ENCODE measurements at places on chromosomes 5 and 9.

DNA sequence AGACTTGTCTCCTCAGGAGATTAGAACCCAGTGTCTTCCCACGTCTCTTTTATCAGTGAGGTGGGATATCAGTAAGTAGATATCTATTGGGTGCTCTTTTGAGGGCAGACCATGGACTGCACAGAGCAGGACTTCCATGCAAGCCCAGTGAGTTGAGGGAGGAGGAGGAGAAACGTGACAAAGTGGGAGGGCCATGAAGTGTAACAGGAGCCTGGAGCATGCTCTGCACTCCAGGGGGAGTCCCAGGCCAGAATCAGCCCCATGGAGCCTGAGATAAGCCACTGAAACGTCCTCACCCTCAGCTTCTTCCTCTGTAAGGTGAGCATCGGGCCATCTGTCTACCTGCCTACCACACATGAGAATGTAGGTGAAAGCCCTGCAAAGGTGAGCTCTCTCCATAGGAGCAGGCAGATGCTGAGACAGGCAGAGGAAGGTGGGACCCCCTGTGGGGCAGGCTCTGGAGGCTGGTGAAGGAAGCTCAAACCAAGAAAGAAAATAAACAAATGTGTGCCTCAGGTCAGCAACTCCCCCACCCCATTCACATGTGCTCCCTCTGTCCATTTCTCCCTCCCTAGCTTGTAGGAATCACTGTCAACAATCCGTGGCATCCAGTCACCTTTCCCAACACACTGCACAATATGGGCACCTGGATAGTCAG is 87.4 kb downstream of the NRG2 start:
- no peak for DNase-seq

GRCh38 chr5:118430076-118430475 is 558.3 kb downstream of the DTWD2 start:
- DNase-seq: no peak

GRCh38 chr5:60512117-60512516 is 187.8 kb downstream of the DEPDC1B start:
- DNase-seq: no peak

DNA sequence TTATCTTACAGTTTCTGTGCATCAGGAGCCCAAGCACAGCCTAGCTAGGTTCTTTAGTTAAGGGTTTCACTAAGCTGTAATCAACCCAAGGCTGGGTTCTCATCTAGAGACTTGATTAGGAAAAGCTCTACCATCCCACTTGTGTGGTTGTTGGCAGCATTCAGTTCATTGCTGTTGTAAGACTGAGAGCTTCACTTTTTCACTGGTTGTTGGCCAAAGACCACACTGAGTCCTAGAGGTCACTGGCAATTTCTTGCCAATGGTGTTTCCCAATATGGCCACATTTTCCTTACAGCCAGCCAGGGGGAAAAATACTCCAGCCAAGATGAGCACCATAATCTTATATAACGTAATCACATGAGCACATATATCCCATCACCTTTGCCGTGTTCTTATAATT is 74.3 kb downstream of the SMIM15 start:
- DNase-seq: no peak

DNA sequence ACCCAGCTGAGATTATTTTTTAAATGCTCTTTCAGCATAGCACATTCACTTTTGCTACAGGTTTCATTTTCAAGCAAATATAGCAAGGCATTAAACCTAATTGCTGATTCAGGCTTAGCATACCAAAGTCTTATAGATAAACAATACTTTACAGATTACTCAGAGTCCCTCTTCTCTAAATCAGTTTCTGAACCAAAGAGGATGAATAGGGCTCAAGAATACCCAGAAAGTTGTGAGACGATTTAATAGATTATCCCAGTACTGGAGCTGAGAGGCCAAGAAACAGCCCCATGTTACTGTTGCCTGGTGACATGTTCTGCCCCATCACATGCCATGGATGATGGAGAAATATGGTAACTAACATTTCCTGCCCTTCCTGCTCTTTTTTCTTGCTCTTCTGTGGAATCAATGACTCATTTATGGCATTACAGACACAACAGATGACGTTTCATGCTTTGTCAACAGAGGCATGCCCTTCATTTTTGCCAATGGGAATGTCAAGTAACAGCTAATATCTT is 18.1 kb upstream of the SSBP2 start:
- no peak for DNase-seq

DNA sequence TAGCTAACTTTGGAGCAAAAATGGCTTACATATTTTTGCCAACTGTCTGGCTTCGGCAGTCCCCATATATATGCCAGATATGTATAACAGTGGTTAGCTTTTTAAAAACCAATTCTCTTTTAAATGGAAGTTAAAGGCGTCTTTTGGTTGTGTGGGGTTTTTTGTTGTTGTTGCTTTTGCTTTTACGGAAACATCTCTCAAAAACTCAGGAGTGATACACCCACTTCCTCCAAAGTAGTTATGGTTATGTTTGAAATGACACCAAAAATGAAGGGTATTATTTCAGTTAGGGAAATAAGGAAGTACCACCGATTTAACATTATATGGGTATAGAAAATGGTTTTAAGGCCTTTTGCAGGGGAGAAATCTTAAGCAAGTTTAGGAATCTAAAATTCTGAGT is 2.3 kb downstream of the CNOT8 start:
- no peak for DNase-seq

DNA sequence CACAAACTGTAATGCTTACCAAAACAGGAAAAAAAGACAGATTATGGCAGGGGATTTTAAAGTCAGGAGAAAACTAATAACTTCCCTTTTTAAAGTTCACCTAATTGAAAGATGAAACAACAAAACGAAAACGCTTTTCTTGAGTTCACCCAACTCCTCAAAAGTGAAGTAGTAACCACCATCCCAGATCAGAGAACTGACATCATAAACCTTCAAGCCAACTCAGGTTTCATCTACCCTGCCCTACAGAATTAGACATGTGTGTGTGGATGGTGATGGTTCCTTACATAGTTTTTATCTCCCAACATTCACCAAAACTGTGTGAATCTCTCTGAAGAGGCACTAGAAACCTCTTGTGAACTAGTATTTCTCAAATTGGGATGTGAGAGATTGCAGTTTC is 195.2 kb upstream of the PTGER4 start:
- DNase-seq: no peak

GRCh38 chr5:111703662-111704061 is 53.3 kb downstream of the NREP start:
- DNase-seq: peak; percentile 10

DNA sequence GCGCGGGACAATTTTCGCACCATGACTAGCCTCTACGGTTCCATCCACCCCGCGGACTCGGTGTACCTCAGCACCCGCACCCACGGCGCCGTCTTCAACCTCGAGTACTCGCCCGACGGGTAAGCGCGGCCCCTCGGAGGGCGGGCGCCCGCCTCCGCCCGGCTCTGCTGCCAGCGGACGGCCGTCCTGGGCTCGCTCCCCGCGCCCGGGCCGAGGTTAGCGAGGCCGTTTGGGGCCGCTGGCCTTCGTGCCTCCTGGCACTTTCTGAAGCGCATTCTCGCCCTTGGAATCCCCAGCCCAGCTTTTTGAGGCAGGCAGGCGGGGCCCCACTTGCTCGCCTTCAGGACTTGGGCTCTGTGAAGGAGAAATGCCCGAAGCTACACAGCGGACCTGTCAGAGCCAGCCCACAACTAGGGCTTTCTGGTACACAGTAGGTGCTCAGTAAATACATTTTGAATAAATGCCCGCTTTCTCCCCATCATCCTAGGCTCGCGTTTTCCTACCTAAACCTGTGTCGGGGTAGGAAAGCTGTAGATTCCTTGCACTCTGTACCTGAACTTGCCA is 772 bp downstream of the DCAF10 start:
- DNase-seq: peak; percentile 39

DNA sequence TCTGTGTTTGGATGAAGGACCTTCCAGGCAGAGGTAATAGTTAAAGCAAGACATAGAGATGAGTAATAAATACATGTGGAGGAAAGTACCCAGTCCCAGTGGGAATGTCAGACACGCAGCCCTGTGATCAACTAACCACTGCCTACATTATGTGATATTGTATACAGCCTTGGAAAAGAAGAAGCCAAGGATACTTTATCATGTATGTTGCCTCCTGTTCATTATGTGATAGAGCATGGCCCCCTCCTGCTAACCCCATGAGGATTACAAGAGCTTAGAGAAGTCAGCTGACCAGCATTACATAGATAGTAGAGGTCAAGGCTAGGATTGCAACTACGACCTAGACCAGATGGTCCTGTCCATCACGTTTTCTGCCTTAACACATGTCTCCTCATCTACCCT is 497.0 kb upstream of the TNC start:
- DNase-seq: no peak

GRCh38 chr5:142439207-142439860 is 114.5 kb upstream of the SPRY4 start:
- DNase-seq: no peak

- no peak for DNase-seq
Observed at GRCh38 chr9:100286257-100286656, 66.5 kb downstream of the TEX10 start.

DNA sequence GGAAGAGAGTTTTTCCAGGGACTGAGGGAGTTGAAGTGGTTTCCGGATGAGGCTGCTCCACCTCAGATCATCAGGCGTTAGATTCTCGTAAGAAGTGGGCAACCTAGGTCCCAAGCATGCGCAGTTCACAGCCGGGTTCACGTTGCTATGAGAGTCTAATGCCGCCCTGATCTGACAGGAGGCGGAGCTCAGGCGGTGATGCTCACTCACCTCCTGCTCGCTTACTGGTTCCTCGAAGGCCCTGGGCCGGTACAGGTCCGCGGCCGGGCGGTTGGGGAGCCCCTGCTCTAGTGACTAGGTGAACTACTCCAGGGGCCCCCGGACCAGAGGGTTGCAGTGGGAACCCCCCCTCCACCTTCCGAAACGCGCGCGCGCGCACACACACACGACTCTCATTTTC is 997 bp upstream of the RNF130 start:
- DNase-seq: no peak

DNA sequence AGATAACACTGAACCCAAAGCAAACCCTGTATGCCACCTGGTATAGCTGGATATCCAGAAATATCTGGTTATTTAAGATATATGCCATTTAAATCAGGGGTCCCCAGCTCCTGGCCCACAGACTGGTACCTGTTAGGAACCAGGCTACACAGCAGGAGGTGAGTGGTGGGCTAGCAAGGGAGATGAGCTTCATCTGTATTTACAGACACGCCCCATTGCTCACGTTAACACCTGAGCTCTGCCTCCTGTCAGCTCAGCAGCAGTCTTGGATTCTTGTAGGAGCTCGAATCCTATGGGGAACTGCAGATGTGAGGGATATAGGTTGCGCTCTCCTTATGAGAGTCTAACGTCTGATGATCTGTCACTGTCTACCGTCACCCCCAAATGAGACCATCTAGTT is 646.6 kb downstream of the TLE4 start:
- no peak for DNase-seq

DNA sequence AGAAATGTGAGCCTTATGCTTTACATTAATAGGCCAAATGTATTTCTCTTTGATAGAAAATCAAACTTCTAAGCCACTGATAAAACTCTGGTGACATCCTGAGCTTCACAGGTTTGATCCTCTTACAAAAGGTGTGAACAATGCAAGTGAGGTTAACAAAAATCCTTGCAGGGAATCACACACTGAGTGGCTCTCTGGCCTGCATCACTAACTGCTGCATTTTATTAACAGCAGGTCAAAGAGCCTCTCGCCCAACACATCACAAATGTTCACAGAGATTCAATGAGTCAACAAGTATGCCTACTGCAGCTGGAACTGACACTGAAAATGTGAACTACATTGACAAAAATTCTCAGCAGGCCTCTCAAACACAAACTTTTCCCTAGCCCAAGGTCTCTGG is 122.3 kb downstream of the SEMA5A start:
- DNase-seq: no peak

DNA sequence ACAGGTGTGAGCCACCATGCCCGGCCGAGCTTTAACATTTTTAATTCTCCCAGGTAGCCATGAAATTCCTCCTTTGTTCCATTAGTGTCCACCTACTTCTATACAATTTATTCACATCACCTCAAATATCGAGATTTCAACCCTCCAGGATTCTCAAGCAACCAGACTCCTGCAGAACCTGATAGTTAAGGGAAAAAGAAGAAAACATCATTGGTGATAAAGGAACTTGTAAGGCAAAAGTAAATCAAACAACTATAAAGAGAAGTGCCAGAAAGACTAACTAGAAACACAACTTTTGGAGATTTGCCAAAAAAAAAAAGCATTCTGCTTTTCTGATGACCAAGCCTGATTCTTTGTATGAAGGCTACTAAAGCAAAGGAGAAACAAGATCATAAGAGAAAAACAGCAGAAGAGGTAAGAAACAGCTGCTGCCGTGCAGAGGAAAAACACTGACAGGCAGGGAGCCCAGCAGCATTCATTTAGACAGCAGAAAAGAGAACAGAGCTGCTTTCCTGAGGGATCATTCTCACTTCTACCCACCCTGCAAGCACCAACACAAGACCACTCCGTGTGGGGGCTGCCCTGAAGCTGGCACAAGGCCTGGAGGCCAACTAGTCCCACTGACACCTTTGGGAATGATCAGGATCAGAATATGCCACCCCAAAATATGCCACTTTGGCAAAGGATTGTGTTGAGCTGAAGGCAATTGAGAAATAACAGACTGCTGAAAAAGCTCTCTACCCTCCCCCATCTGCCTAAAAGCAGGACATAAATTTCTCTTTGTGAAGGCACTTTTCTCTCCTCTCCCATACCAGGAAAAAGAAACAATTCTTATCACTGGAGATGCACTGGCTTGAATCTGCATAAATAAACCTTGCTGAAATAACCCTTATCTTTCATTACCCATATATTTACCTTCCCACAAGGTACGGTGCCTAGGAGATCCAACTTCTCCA is 75.1 kb downstream of the ALDH7A1 start:
- DNase-seq: no peak

DNA sequence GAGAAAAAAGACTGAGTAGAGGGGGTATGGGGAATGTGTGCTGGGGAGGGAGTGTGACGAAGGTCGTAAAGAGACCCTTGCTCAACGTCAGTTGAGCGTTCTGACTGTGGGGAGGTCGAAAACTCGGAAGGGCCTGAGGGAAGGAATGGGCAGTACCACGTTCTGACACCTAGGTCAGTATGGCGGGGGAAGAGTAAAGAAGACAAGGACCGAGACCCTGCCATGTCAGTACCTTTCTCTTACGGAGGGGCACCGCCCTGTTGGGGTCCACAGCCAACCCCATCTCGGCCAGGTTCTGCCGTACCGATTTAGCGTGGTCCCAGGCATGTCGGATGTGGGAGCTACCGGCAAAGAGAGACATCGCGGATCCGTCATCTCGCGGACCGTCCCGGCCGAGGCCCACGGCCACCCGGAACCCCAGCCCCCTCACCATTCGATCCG is 375 bp downstream of the NOP16 start:
- no peak for DNase-seq

DNA sequence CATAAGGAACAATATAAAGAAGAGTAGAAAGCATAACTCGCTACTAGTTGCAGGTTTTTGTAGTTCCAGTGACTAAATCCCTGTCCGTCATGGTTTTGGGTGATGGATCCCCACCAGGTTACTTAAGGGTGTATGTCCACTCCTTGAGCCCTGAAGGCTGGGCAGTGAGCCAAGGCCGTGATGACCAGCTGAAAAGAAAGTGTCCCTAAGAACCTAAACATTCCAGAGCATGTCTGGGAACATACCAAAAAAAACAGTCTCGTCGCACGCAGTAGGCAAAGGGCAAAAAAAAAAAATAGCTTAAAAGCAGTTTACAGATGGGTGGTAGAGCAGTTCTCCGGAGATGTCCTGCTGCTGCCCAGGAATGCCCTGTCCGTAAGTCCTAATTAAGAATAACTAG is 21.4 kb upstream of the SNAPC3 start:
- DNase-seq: no peak
